ENCODE measurements at places on chromosomes 16 and 17. TPM values are rescaled to one million over a fixed set of nuclear protein-coding genes. Genes with fewer than 3 reads are reported as not detected.

The CD79B gene
- 3.0 TPM for total RNA-seq

DNA sequence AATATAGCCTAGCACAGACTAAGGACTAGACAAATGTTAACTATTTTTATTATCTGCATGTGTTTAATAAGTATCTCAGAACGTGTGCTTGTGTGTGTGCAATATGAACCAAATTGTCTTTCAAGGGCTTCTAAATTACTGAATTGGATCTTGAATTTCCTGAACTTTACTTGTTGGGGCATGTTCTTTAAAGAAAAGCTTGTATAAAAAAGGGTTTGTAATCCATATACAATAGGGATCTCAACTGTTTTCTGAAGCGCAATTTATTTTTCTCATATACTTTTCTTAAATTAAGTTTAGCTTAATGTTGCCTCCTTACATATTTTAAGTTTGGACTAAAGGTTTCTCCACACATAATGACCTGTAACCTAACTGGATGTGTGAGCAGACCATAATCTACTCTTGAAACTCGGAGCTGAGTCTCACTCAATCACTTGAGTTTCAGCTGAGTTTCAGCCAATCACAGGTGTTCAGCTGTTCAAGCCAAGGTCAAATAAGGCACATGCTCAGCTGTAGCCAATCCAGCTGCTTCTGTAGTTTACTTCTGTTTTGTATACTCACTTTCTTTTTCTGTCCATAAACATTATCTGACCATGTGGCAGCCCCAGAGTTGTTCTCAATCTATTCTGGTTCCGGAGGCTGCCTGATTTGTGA lies 72.3 kb downstream of the CDK5R1 start:
- H3K27me3 ChIP-seq = no peaks in the 10 kb centered on the region
- H3K4me1 ChIP-seq = peaks cover 8% of the 10 kb centered on the region
- no peak overlapping the region for H3K4me3 ChIP-seq
- H3K27ac ChIP-seq = no peak overlapping the region
- H3K36me3 ChIP-seq = no peaks in the 10 kb centered on the region
- DNase-seq = no peak

GRCh38 chr16:17606460-17606859 lies 135.7 kb upstream of the XYLT1 start:
- H3K27ac ChIP-seq = no peak overlapping the region
- no peaks in the 10 kb centered on the region for H3K27me3 ChIP-seq
- no peaks in the 10 kb centered on the region for H3K36me3 ChIP-seq
- DNase-seq = no peak
- H3K4me3 ChIP-seq = no peak overlapping the region

The PRR29 gene
- 0.74 TPM for total RNA-seq

DNA sequence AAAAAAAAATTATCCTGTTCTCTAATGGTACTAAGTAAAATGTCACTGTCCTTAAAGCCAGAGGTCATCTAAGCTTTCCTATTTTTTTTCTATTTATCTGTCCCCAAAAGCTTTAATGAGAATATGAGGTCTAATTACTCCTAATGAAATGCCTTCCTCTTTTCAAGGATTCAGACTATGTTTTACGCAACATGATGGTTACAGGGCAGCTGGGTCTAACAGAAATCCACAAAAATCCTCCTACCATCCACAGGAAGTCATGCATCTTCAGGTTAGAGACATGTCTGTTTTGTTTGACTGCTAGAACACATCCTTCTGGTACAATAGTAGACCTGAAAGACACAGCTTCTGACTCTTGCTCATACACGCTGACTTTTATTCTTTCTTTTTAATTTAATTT lies 29.7 kb upstream of the NSRP1 start:
- no peaks in the 10 kb centered on the region for H3K36me3 ChIP-seq
- no peaks in the 10 kb centered on the region for H3K27me3 ChIP-seq
- no peaks in the 10 kb centered on the region for H3K4me1 ChIP-seq
- DNase-seq = no peak
- no peak overlapping the region for H3K4me3 ChIP-seq

The TNP2 gene
- total RNA-seq = not detected

The CTF1 gene
- 0.54 TPM for total RNA-seq

The C16orf92 gene
- not detected for total RNA-seq

The IL17C gene
- total RNA-seq = 5.1 TPM

DNA sequence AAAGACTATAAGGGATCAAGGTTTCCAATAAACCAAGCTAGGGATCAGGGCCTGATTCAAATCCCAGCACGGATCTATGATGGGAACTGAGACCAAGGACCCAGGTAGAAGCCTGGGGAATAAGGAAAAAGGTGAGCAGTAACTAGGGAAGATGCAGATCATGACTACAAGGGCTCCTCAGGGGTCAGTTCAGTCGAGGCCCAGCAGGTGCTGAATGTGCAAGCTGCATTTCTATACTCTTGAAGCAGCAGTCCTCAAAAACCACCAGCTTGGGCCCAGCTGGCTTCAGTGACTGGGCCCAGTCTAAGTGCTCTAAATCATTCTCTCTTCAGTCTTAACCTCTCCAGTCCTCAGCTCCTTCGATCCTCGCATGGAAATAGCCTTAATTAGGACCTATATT lies 228.8 kb upstream of the AXIN2 start:
- no peak overlapping the region for H3K4me3 ChIP-seq
- H3K27me3 ChIP-seq = no peaks in the 10 kb centered on the region
- H3K4me1 ChIP-seq = peaks cover 4% of the 10 kb centered on the region
- H3K36me3 ChIP-seq = no peaks in the 10 kb centered on the region
- H3K27ac ChIP-seq = no peak overlapping the region
- peak; percentile 38 for DNase-seq
